ENCODE measurements at places on chromosomes 11 and 22.

DNA sequence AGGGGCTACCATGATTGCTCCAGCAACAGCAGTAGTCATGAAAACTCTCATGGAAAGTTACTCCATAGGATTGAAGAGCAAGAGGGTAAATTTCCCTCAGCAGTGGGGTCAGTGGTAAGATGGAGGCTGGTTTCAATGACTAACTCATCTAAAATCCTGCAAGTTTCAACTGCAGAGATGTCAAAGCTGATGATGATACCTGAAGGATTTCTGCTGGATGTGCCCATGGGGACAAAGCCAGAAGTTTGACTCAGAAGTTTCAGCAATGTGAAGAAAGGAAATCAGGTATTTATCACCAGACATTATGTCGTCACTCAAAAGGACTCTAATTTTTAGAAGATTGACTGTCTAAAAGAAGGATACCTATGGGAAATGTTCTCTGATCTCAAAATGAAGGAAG, 29.1 kb downstream of the RAB38 start:
- DNase-seq = no peak

DNA sequence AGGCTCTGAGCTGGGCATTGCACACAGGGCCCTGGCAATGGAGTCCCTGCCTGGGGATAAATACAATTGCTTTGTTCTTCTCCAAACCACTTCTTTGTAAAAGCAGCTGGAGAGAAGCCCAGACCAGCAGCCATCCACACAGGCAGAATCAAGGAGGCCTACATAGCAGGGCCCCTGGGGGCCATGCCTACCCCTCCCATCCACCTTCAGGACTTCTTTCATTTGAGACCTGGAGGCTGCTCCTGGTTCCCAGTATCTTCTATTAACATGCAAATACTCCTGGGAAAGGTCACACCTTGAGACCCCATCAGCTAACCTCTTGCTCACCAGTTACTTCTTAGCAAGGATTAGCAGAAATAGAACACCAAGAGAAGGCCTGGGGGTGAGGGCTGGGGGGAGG, 511.1 kb downstream of the SOX6 start:
- DNase-seq = no peak

- DNase-seq = no peak
Observed at GRCh38 chr11:122209619-122210366, 93.8 kb upstream of the BLID start.

- DNase-seq = no peak
Observed at GRCh38 chr11:19018901-19019300, 41.6 kb downstream of the MRGPRX2 start.

GRCh38 chr11:123328281-123328867, 101.7 kb upstream of the GRAMD1B start:
- no peak for DNase-seq

GRCh38 chr22:19803736-19804267, 43.2 kb downstream of the TBX1 start:
- no peak for DNase-seq

All from NCI-H1436 treated with DMSO at 0.1 percent for 48 hours (cell line).